ENCODE measurements at places on chromosomes 7 and 10.

GRCh38 chr10:82190432-82191260 is 315.7 kb downstream of the NRG3 start:
- DNase-seq: no peak

GRCh38 chr7:155935005-155935557 is 122.8 kb upstream of the SHH start:
- no peak for DNase-seq

DNA sequence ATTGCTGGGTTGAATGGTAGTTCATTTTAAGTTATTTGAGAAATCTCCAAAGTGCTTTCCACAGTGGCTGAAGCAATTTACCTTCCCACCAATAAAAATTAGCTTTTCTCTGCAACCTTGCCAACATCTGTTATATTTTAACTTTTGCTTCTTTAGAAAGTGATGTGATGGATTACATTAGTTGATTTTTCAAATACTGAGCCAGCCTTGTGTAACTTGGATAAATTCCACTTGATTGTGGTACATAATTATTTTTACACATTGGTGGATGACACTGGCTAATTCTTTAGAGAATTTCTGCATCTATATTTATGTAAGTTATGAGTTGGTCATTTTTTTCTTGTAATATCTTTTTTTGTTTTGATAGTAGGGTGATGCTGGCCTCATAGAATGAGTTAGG is 634.1 kb downstream of the GALNT17 start:
- DNase-seq: no peak

GRCh38 chr10:17185873-17186272 is 15.6 kb downstream of the TRDMT1 start:
- DNase-seq: no peak
